ENCODE measurements at places on chromosomes 4 and X.

DNA sequence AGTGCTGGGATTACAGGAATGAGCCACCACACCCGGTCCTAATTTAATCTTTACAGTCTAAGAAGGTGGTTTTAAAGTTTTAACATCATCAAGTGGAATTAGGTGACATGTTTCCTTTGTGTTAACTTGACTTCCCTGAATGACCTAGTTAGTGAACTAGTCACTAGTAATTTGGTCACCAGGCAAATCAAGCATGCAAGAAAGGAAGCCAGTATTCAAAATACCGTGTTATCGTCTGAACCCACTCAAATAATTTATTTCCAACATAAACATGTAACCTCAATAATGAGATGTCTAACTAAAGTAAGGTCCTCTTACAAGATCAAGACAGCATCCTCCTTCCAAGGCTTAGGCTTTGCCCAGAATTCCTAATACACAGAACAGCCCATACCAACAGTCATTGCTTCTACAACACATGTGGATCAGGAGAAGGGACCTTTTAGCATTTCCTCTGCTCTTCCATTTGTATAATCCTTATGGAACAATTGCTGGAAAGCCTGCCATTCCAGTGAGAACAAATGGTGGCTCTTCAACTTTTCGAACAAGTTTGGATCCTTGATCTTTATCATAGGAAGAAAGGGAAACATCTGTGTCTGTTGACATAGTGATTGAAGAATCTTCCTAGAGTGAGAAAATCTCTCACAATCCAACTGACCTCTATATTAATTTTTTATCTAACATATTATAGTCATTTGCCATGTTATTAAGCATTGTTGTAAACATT, 97.2 kb downstream of the ANXA3 start:
- no peak for DNase-seq

GRCh38 chrX:68307769-68308168, 125.5 kb downstream of the OPHN1 start:
- peak; percentile 75 for DNase-seq

- no peak for DNase-seq
These were observed 26.8 kb downstream of the MAN2B2 start for GRCh38 chr4:6601661-6602250.

GRCh38 chr4:183732296-183732695, 73.2 kb downstream of the TRAPPC11 start:
- DNase-seq = no peak

DNA sequence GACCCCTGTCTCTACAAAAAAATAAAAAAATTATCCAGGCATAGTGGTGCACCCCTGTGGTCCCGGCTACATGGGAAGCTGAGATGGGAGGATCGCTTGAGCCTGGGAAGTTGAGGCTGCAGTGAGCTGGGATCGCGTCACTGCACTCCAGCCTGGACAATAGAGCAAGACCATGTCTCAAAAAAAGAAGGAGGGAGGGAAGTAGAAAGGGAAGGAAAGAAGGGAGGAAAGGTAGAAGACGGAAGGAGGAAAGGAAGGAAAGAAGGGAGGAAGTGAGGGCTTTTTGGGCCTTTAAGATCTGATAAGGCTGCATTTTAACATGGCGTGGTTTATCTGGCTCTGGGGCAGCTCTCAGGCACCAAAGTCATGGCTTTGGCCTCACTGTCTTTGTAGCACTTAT, 10.4 kb downstream of the PDK3 start:
- no peak for DNase-seq

GRCh38 chr4:94338681-94339351, 3.8 kb downstream of the HPGDS start:
- no peak for DNase-seq

DNA sequence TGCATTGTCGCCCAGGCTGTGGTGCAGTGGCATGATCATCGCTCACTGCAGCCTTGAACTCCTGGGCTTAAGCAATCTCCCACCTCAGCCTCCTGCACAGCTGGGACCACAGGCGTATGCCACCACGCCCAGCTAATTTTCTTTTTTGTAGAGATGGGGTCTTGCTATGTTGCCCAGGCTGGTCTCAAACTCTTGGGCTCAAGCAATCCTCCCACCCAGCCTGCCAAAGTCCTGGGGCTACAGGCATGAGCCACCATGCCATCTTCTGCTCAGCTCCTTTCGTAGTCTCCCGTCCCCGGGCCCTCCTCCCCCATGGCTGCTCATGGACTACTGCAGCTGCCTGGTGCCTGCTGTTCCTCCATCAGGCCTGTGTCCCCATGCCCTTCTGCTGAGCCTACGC, 58.1 kb downstream of the TAPT1 start:
- DNase-seq = no peak

Data from fibroblast of skin of right biceps (primary cell).